ENCODE measurements at places on chromosomes 11 and 22. TPM values are rescaled to one million over a fixed set of nuclear protein-coding genes. Genes with fewer than 3 reads are reported as not detected.

Gene NXPE2
- total RNA-seq: not detected

Gene MS4A8
- not detected for total RNA-seq

Gene JAML
- not detected for total RNA-seq

Gene MMP12
- total RNA-seq: 0.08 TPM

Gene YPEL1
- total RNA-seq: 0.10 TPM

Gene OR10AG1
- total RNA-seq: not detected

Data from A549 treated with AZD2906 at 1 μM for 4 hours (cell line).